ENCODE measurements at places on chromosomes 6 and 20.

- no peak for DNase-seq
Measured at GRCh38 chr6:35626401-35626800, 62.3 kb downstream of the FKBP5 start.

DNA sequence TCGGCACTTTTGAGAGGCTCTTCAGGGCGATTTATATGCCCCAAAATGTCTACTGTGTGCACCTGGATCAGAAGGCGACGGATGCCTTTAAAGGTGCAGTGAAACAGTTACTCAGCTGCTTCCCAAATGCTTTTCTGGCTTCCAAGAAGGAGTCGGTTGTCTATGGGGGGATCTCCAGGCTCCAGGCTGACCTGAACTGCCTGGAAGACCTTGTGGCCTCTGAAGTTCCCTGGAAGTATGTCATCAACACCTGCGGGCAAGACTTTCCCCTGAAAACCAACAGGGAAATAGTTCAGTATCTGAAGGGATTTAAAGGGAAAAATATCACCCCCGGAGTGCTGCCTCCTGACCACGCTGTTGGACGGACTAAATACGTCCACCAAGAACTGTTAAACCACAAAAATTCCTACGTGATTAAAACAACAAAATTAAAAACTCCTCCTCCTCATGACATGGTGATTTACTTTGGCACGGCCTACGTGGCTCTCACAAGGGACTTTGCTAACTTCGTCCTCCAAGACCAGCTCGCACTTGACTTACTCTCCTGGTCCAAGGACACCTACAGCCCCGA is 8.2 kb downstream of the GCNT2 start:
- DNase-seq = no peak

- DNase-seq = peak; percentile 78
Measured at GRCh38 chr20:14612391-14612790, 275.0 kb upstream of the FLRT3 start.

DNA sequence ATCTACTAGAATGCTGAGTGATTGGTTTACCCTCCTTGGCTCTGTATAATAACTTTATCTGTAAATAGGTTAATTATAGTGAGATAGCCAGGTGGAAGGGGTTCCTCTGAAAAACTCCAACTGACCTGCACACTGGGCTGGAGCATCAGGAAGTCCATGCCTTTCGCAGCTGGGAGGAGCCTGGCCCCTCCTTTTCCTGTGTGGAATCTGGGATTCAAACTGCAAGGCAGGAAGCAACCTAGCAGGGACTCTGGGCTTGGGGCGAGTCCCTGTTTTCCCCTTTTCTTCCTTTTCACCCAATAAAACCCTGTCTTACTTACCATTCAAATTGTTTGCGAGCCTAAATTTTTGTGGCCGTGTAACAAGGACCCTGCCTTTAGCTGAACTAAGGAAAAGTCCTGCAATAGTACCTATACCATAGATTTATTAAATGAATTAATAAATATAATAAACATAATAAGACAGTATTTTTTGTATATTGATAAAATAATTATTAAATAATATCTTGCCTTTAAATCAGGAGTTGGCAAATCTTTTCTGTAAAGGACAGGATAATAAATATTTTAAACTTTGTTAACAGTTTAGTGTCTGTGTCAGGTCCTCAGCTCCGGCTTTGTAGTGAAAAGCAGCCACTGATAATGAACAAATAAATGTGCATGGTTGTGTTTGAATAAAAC is 406.2 kb upstream of the MMS22L start:
- no peak for DNase-seq

GRCh38 chr6:45609141-45609638 is 231.5 kb upstream of the SUPT3H start:
- peak; percentile 97 for DNase-seq

DNA sequence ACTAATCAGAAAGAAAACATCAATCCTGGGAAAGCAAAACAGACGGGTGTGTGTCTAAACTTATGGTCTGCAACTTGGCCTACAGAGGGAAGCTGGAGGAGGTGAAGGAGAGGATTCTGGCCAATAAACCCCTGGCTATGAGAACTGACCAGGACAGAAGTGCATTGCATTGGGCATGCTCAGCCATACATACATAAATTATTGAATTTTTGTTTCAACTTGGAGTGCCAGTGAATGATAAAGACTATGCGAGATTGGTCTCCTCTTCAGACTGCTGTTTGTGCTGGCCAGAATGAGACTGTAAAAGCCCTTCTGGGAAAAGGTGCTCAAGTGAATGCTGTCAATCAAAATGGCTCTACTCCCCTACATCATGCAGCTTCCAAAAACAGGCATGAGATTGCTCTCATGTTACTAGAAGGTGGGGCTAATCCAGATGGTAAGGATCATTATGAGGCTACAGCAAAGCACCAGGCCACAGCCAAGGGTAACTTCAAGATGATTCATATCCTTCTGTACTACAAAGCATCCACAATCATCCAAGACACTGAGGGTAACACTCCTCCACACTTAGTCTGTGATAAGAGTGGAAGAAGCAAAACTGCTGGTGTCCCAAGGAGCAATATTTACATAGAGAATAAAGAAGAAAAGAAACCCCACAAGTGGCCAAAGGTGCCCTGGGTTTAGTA is 17.4 kb downstream of the ADNP start:
- peak; percentile 77 for DNase-seq
